ENCODE measurements at places on chromosomes 5 and 9.

- DNase-seq = no peak
These were observed 16.0 kb upstream of the TMEM171 start for GRCh38 chr5:73104326-73104725.

DNA sequence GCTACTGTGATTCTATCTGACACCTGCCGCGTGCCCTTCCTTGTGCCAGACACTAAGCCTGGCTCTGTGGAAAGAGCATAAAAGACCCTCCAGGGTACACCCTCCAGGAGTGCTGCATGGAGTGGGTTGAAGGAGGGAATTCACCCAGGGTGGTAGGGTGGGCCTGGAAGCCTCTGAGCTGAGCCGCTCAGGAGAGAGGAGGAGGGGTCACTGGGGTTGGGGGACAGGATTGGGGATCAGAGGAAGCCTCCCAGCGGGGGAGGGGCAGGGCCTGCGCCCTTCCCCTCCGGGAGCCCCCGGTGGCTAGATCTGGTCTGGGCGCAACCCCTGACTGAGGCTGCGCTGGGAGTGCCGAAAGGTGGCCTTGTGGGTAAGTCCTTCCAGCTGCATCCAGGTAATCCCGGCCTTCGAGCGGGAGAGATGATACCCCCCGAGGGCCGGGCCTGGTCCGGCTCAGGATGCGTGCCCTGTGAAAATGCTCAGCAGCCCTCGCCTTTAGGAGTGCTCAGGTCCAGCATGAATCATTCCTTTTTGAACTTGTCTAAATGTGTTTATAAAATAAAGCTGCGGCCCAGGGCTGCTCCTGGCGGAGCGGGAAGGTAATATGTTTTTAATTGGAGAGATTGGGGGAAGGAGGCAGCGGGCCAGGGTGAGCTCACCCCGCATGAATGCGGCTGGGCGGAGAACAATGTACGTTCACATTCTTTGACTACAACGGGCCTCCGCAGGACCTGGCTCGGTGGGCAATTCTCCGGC is 118.1 kb upstream of the SMIM23 start:
- no peak for DNase-seq

GRCh38 chr5:179793468-179794139 is at the start of gene LTC4S:
LTC4S (plus strand) TSS chr5:179793986; CDS start chr5:179794081, 95 bp downstream.
- peak; percentile 25 for DNase-seq

GRCh38 chr5:156154757-156155156 is 172.2 kb upstream of the SGCD start:
- DNase-seq = no peak

- DNase-seq = no peak
These were observed 46.2 kb downstream of the RNF145 start for GRCh38 chr5:159163027-159163700.

GRCh38 chr5:67290655-67291054 is 94.1 kb upstream of the CD180 start:
- no peak for DNase-seq

- no peak for DNase-seq
These were observed 19.7 kb downstream of the GLRA1 start for GRCh38 chr5:151904909-151905308.

DNA sequence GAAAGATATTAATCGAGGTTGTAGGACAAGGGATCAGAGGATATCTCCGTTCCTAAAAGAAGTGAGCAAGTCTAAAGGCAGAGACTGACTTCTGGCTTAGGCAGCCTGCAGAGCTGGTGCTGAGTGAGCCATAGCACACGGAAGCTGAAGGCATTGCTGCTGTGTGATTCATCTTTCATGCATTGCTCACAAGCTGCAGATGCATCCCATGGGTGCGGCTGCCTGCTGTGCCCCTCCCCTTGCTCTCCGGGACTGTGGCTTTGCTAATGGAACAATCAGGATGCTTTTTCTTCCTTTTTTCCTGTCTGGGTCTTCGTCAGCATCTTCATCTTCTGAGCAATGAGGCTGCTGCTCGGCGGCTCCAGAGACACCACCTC is 341.4 kb downstream of the DIRAS2 start:
- no peak for DNase-seq

- no peak for DNase-seq
These were observed 288.8 kb downstream of the GLIS3 start for GRCh38 chr9:4011054-4011453.

DNA sequence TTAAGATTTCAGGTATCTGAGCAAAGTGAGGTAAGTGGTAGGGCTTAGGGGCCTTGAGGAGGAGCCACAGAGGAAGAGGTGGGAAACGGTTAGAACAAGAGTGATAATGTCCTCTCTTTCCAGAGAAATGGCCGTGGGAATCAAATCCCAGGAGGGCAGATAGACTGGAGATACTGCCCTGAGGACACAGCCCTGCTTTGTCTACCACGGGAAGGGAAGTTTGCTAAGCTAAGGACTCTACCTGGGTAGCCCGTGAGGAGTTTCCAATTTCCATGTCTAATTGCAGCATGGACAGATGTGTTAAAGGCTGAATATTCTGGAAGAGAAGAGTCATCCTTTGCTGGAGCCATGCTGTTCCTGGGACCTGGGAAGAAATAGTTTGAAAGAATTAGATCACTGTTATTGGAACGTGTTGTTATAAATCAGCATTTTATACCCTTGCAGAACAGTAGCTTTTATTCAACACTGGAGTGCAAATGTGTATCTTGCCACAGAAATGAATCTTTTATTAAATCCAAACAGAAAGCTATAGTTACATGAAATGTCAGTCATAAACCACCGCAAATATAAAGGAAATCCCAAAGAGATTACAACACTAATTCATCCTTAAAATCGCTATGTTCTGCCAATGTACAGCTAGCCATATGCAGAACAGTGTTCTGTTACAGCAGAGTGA is 133.2 kb upstream of the LHFPL2 start:
- DNase-seq = no peak

GRCh38 chr9:82424599-82425120 is 436.1 kb downstream of the SPATA31D1 start:
- no peak for DNase-seq

DNA sequence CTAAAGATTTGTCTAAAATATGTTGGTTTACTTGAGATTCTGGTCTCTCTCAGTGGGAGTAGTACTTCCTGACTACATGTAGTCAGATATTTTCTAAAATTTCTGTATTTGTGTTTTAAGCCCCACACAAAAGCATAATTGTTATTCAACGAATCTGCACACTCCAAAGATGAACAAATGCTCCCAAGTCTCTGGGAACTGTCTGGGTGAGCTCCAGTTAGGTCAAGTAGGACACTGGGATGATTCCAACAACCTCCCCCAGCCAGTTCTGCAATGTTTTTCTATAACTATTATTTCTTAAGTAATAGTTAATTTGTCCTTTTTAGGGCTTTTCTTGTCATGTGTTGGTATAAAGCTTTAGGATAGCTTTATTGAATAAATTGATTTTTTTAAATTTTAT is 174.6 kb downstream of the FAM174A start:
- DNase-seq = no peak

DNA sequence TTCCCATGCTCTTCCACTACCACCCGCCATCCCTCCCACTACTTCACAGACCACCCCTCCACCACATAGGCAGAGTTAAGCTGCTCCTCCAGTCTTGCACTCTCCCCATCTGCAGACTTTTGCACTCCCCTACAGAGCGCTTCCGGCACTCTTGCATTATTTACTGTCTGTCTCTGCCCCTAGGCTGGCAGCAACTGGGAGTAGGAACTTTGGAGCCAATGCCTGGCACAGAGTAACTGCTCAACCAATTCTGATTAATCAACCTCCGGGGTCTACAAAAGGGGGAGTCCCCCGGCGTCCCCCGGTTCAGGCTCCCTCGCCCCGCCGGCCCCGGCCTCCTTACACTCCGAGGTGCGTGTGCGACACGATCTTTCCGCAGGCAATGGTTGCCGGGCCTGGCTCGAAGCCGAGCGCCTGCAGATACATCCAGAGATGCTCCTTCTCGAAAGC is 498 bp downstream of the HAUS6 start:
- no peak for DNase-seq

DNA sequence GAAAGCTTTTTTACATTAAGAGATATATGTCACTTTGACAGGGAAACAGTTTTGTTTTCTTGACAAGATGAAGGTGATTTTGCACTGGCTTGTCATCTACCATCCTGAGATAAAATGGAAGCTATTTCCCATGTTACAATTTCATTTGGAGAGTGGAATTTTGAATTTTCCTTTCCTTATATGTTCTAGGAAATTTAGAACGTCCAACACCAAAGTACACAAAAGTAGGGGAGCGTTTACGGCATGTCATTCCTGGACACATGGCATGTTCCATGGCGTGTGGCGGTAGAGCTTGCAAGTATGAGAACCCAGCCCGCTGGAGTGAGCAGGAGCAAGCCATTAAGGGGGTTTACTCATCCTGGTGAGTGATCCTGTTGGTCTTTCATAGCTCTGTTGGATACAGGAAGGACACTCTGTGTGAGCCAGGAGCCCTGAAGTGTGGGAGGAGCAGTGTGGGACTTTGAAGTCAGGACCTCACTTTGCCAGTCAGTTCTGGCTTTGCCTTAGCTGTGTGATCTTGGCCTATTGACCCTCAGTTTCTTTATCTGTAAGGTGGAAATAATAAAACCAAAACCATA is 887 bp downstream of the PTPDC1 start:
- DNase-seq = no peak

Data from T follicular helper cell (primary cell).